ENCODE measurements at places on chromosomes 4 and X.

DNA sequence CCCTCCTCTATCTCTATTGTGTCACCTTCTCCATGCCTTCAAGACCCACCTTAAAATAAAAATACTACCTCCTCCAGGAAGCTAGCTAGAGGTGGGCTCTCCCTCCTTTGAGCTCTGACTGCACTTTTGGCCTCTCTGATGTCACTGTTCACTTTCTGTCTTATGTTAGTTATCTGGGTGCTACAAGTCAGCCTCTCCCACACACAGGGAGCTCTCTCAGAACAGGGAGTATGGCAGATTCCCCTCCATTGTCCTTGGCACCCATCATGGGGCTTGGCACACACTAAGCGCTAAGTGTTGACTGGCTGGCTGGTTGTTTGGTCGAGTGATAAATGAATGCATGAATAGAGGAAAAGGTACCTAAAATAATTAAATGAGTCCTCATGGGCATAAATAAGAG, 21.2 kb upstream of the KDM5C start:
- DNase-seq: no peak

GRCh38 chr4:83489711-83490326, 4.9 kb upstream of the ABRAXAS1 start:
- no peak for DNase-seq

- DNase-seq: no peak
Measured at GRCh38 chrX:23779025-23779424, 3.9 kb upstream of the SAT1 start.

DNA sequence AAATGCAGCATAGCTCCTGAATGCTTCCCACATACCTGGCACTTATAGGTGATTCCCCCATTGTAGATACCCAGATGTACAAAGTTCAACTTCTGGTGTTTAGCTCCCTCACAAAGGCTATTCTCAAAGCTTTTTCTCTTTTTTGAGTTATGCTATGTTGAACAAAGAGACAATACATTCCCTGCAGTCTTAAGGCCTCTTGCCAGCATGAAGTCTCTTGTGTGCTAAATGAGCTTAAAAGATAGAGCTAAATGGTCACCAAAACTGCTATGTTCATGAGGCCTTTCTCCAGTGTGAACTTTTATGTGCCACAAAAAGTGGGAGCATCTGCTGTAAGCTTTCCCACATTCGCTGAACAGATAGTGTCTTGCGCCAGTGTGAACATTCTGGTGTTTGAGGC, 111.2 kb upstream of the TMEM47 start:
- no peak for DNase-seq

DNA sequence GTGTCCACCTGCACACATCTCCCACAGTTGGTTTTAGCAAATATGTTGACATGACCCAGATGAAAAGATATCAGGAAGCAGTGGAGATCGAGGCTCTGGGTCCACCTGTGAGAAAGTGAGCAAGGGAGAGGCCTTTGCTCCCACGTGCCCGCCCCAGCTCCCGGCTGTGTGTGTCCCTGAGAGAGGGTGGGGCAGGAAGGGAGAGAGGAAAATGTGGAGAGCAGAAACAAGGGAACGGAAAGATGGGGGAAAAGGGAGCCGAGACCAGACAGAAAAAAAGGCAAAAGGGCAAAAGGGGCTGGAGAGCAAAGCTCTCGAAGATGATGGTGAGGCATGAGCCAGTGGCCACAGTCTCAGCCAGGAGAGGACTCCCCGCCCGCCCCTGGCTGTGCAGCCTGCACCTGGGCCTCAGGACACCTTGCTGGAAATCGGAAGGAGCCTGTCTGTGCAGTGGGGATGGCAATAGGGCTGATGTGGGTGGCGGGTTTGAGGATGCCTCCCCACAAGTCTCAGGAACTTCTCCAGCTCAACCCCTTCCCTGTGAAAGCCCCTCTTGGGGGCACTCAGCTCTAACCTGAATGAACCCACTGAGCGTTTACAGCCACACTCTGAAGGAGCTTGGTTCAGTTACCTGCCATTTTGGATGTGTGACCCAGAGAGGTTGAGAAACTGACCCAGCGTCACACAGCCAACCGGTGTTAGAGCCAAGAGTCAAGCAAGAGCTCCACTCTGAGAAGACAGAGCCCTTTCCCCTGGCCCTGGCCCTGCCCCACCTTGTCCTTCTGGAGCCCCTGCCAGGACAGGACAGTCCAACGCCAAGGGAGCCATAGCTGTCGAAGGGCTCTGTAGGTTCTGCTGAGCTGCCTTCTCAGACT, 20.3 kb upstream of the MSX1 start:
- DNase-seq: no peak

DNA sequence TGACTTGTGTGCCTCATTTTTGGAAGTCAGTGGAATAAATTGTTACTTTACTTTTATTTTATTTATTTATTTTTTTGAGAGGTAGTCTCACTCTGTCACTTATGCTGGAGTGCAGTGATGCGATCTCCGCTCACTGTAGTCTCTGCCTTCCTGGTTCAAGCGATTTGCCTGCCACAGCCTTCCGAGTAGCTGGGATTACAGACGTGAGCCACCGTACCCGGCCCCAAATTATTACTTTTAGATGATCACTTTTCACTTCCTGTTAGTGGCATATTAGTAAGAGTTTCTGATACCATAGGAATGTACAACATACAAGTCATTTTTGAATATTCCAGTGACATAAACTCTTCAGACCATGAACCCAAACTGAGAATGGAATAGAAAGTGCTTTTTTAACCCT, 611.0 kb upstream of the MAGEB2 start:
- no peak for DNase-seq

DNA sequence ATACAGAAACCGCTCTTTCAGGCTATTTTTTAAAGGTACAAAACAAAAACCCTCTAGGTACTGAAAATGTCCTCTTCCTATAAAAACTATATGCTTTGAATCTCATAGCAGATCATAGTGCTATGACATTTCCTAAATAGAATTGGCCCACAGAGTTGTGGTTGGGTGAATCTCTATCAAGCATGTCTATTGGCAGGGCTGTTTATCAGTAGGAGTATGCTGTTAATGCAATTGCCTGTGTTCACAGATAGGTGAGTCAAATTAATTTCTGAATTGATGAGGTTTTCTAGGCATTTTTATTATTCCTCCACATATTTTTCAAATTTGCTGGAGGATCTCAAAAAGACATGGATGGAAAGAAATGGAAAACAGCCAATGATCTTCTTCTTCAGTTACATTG, 73.9 kb downstream of the QRFPR start:
- DNase-seq: no peak

DNA sequence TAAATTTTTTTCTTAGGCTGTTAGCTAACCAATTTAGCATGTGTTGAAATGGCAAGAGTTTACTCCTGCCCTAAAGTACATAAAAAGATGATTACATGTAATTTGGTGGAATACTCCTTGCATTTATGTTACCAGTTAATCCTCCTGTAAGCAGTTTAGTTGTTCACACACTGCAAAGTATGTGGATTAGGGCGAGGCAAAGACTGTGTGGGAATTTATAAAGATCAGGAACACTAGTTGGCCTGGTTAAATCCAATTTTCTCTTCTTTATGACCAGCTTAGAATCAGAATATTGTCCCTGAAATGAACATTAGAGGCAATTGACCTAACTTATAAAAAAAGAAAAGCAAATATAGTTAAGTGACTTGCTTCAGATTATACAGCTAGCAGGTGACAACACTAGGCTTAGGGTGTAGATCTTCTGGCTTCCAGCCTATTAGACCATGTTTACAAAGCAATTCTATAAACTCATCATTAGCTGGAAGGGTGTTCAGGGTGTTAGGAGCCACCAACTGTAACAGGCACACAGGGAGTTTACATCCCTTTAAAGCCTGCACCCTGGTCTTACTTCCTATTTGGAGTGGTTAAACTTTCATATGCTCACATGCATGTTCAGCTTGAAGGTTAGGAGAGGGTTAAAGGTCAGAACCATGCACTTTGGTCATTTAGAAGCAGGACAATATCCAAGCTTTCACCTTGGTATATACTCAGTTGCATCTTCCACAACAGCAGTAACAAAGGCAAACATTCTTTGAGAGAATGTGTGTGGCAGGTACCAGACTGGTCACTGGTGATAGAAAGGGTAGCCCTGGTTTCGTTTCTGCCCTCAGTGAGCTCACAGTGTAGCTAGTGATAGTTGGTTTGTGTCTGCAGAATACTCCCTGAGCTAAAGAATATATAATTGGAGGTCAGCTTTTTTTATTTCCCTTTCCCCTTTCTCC, 72.6 kb downstream of the GC start:
- DNase-seq: no peak

DNA sequence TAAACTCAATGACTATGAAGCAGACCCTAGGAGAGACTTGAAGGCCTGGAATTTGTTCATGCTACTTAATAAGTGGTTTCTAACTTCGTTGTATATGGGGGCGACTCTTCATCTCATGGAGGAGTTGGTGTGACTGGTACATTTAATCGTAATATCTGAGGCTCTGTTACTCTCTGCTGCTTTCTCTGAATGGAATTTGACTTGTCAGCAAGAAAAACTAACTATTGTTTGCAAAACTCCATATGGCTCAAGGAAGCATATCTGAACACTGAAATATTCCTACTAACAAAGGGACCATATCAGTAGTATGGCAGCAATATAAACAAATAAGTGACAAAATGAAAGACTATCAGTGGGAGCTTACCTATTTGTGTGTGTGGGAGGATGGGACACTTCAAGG, 132.0 kb upstream of the RPS6KA6 start:
- no peak for DNase-seq
